ENCODE measurements at places on chromosomes 11 and 22.

GRCh38 chr11:6200975-6201374, 2.0 kb downstream of the OR52W1 start:
- no peak for DNase-seq

- DNase-seq, result no peak
These were observed 35.0 kb upstream of the SORL1 start for GRCh38 chr11:121417055-121417551.

GRCh38 chr22:17120281-17120680, 879 bp downstream of the TMEM121B start:
- no peak for DNase-seq

DNA sequence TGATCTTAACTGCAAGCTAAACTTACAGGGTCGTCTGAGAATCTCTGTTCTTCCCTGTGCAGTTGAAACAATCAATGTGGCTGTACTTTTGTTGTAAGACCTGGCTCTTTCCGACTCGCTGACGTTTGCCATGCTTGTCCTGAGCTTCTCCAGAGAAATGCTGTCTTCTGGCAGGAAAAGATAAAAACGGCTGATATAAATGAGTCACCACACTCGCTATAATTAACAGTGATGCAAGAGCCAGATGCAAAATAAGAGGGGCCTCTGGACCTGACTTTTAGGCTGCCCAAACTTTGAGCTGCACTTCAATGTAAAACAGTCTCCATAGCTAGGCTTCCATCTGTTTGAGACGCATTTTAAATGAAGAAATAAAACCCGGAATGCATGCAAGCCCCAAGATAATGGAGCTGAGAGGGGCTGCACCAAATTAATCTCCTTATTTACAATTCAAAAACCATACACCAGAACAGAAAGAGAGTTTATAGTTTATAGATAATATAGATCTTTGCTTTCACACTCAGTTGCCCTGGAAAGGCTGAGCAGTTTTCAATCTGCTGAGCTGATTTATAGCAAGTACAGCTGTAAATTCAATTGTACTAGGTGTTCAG, 48.5 kb downstream of the WT1 start:
- no peak for DNase-seq

- no peak for DNase-seq
These were observed 994 bp downstream of the PPP6R3 start for GRCh38 chr11:68461575-68461917.

- no peak for DNase-seq
These were observed 2.7 kb downstream of the LRRC56 start for GRCh38 chr11:539971-540481.

DNA sequence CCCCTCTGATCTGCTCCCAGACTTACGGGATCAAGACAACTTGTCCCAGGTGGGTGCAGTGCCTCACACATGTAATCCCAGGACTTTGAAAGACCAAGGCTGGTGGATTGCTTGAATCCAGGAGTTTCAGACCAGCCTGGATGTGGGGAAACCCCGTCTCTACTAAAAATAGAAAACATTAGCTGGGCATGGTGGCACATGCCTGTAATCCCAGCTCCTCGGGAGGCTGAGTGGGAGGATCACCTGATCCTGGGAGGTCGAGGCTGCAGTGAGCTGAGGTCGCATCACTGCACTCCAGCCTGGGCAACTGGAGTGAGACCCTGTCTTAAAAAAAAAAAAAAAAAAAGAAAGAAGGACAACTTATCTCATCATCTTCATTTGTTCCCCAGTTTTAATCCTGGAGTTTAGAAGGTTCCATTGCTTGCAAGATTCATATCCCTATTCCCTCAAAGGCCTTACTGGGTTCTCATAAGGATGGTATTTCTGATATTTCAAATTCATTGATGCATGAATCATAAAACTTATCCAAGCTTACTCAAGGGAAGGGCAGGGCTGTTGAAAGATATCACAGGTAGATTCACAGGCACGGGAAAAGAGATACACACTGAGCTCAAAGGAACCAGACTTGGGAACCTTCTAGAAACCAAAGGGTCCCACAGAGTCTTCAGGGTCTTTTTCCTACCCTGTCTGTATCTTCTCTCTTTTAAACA, 14.6 kb downstream of the ENDOD1 start:
- no peak for DNase-seq

- DNase-seq, result no peak
These were observed 113.5 kb downstream of the SLC1A2 start for GRCh38 chr11:35305670-35306382.

DNA sequence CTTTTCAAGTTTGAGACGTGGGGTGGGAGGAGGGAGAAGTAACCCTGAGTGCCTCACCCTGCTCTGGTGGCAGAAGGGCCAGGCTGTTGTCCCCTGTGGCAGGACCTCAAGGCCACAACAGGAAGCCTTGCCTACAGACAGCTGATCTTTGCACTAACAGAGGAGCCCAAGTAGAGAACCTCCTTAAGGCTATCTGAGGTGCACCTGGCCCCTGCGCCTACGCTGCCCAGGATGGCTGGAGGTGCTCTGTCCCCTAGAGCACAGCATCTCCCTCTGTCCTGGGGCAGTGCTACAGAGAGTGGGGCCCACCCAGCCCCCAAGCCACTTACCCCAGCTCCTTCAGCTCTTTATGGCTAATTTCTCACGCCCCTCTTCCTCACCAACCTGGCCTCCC, 27.0 kb downstream of the MYO7A start:
- no peak for DNase-seq

DNA sequence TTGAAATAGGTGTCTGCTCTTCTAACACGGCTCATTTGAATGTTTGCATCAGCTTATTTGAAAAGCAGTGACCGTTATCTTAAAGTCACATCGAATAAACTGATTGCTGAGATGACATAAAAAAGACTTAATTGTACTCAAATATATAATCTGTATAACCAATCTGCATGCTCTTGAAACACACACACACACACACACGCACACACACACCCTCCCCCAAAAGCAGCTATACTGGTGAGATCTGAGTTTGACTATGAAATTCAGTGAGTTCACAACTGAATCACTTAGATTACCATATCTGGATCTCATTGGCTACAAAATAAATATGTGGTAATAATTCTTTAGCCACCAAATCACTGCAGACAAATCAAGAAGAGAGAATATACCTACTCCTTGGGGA, 3.8 kb upstream of the IFTAP start:
- DNase-seq, result no peak

GRCh38 chr11:86695373-86695772, 23.0 kb upstream of the ME3 start:
- no peak for DNase-seq

- DNase-seq, result no peak
These were observed 475.4 kb upstream of the FAT3 start for GRCh38 chr11:91749251-91749650.

- DNase-seq, result no peak
These were observed 43.6 kb downstream of the TENM4 start for GRCh38 chr11:79397252-79397651.

DNA sequence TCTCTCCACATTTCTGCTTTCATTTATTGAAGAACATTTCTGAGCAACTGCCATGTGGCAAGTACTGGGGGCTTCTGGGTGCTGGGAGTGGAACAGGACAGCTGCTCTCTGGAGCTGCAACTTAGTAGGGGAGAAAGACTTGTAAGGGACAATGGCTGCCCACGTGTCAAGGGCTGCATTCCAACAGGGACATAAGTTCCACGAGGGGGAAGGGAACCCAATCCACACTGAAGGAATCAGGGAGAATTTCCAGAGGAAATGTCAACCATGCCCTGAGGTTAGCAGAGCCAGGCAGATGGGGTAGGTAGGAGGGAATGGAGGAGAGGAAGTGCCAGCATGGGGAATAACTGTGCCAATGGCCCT, 1.7 kb downstream of the MAPK8IP2 start:
- no peak for DNase-seq

DNA sequence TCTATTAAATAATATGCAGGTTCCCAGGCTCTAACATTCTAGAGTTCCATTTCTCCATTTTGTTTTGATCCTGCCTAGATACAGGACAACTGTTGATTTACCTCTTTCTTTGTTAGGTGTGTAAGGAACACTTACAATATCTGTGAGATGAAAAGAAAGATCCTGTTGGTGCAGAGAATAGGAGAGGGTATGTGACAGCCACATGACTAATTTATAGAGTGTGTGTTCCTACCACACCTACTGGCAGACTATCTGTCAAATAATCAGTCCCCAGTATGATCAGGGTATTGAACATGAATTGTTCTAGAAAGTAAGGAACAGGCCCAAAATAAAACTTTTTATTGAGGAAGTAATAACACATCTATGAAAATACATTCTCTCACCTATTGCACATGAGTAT, 10.2 kb downstream of the MMP10 start:
- no peak for DNase-seq

DNA sequence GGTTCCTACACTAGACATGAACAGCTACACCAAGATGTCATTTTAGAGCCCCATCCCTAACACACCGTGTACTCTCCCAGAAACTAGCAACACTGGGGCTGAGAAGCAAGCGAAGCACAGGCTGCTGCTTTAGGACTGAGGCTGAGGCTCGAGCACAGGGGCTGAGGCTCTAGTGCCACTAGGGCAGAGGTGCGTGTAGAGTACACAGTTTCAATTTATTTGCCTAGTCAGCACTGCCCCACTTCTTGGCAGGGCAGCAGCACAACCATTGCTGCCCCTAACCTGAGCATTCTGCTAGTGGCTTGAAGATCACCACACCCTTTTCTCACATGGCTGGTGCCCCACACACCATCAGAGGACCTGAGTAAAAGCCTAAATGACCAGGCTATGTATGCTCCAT, 713.2 kb downstream of the LRRC4C start:
- DNase-seq, result no peak

- no peak for DNase-seq
These were observed 21.5 kb upstream of the CSNK2A3 start for GRCh38 chr11:11374358-11375148.

DNA sequence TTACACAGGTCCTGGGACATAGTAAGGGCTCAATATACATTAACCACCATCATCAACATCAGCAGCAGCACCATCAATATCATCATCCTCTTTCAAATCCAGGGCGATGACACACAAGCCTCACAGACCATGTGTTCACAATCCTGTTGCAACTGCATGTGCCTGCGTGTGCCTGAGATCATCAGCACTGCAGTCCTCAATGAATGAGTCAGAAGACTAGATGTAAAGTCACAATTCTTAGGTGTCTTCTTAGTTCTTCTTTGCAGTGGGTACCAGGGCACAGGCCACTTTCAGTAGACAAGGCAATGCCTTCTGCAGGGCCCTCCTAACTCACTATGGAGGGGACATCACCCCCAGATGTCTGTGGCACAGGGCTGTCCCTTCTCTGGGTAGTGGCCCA, 111.1 kb downstream of the MYO18B start:
- no peak for DNase-seq

DNA sequence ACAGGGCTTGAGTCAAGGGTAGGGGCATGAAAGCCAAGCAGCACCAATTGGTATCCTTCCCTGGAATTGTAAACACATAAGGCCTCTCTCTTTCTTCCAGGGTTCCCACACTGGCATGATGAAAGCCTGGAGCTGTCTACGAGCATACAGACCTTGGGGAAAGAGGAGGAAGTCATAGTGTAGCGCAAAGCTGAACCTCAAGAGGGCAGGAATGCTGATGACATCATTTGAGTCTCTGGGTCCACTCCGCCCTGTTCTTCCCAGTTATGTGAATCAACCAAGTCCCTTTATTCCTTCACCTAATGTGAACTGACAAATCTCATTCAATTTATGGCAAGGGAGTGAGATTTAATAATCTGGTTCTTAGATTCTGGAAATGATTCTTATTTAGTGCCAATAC, 266.4 kb upstream of the NCAM1 start:
- no peak for DNase-seq

DNA sequence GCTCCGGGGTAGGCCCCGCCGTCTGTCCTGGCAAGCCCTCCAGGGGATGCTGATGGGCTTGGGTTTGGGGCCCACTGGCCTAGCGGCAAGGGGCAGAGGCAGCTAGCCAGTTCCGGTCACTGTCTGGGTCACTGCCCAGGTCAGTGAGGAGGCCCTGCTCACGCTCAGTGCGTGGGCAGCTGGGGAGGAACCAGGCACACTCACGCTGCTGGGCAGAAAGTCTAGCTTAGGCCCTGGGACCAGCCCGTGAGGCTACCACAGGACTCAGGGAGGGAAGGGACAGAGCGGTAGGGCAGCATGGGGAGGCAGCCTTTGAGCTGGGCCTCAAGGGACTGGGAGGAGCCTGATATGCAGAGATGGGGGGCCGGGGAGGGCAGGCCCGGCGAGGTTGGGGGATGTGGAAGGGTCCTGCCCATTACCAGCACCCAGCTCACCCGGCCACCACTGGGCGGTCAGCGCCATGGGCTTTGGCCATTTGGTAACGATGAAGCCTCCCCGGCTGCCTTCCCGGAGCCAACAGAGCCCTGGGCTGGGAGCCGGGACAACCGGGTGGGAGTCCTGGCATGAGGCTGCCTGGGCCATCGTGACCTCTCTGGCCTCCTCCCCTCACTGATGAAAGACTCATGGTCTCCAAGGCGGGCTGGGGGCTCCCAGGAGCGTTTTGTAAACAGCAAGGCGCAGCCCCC, 14.2 kb downstream of the SHISAL1 start:
- DNase-seq, result no peak
